SK-N-SH treated with all-trans-retinoic acid at 6 μM for 48 hours (cell line): ENCODE measurements at places on chromosomes 1 and 21.

DNA sequence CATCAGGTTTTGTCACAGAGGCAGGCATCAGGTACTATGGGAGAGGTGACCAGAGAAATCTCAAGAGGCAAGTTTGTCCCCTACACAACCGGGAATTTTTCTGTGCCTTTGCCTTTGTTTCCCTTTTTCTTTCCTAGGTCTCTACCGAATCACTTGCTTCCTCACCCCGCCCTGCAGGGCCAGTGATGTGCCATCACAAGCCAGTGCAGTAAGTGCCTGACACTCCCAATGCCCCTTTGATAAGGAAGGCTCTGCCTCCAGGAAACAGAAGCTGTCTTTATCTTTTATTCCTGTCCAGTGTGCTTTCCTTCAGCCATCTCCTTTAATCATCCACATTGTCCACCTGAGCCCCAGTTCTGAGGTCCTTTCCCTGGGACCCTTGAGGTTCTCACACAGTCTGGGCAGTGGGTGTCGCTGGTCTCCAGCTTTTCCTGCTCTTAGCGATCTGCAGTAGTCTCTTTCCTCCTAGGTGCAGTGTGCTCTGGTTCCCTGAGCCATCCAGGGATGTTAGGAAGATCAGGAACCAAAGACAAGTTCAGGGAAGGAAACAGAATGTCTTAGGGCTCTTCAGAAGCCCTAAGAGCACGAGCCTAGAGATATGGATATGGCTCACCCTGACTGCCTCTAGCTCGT, 36.6 kb downstream of the GJA5 start:
- peak; percentile 78 for ATAC-seq

- ATAC-seq = peak; percentile 67
These were observed 541 bp downstream of the USP48 start for GRCh38 chr1:21782349-21782867.

DNA sequence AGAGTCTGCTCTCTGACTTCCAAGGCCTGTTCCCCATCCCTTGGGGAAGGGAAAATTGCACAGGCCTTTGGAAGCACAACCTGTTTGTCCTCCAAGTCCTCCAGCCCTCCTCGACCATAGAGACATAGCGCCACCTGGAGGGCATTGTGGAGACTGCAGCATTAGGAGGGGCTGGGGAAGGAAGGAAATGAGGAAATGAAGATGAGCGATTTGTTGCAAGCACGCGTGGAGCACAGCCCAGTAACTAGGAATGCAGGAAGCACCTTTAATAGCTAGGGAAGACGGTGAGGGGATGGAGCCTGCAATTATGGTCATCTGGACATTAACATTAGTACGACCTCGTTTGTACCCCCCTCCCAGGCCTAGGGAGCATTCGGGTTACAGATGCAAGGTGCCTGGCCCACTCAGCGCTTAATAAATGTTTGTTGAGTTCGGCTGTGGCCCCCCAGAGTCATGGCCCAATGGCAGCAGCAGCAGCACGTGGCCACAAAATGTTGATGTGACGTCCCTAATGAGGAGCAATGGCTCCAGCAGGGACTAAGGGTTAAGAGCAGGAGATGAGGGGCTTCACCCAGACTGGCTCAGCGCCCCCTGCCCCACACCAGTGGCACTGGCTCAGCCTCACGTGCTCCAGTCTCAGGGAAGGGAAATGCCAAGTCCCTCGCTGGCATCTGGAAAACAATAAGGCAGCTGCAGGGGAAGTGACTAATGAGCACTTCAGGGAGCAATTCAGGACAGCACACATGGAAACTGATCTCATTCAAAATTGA, 8.0 kb upstream of the CAMK2N1 start:
- peak; percentile 86 for ATAC-seq

DNA sequence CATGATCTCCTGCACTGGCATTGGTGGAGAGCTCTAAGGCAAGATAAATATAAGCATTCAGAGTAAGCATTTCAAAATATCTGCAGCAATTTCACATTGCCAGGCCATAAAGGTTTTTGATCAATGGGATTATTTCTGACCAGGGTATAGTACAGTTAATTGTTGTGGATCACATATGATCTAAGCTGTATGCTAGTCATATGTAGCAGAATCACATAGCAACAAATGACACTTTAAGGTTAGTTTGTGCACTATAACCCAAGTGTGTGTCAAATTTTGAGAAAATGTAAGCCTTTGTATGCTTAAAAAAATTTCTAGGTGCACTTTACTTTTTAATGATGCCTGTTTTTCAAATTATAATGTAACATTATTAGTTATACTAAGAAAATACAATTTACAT, 386.0 kb upstream of the ADAMTS5 start:
- no peak for ATAC-seq

GRCh38 chr1:116107371-116107770, 3.8 kb upstream of the MAB21L3 start:
- ATAC-seq = no peak

- peak; percentile 59 for ATAC-seq
These were observed 7.5 kb downstream of the PRXL2B start for GRCh38 chr1:2594001-2594640.

DNA sequence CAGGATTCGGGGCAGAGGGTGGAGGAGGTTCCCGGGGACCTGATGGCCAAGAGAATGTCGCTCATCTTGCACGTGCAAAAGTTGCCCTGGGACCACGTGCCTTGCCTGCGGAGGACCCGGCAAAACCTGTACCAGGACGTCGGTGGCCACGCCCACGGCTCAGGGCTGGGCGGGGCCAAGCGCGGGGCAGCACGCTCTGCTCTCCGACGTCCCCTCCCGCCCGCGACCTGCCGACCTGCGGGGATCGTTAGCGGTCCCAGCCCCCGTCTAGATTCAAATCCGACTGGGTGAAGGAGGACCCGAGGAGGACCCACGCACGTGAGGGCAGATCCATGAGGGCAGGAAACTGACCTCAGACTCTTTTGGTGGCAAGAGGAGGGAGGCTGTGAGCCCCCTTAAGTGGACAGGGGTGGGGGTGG, at the start of gene C1orf167:
C1orf167 (plus strand) TSS at position 206 of the 419 bp plus-strand sequence. CDS start 2,208 bp downstream, outside the sequence.
- no peak for ATAC-seq

DNA sequence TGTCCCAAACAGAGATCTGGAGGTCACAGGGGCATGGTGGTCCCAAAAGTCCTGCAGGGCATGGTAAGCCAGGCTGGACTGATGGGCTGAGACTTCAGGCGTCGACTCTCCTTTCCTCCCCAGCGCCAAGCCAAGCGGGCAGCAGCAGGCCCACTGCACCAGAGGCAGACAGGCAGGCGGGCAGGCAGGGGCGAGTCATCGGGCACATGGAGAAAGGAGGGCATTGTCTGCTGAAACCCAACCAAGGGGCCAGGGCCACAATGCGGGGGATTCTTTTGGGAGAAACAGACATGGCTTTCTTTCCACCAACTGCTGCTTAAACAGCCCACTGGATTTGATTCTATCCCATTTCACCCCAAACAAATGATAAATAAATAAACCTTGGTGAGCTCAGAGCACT, 46.2 kb downstream of the TRABD2B start:
- ATAC-seq = no peak

DNA sequence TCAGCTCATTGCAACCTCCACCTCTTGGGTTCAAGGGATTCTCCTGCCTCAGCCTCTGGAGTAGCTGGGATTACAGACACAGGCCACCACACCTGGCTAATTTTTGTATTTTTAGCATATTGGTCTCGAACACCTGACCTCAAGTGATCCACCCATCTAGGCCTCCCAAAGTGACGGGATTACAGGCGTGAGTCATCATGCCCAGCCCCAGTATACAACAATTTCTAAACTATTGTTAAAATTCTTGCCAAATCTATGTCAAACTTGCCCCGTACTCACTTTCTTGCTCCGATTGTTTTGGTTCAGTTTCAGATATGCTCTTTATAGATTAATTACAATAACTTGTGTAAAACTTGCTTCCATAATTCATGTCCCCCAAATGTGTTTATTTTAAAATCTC, 4.1 kb downstream of the RGS18 start:
- ATAC-seq = no peak

GRCh38 chr1:117022114-117022513, 20.6 kb downstream of the CD101 start:
- ATAC-seq = no peak

DNA sequence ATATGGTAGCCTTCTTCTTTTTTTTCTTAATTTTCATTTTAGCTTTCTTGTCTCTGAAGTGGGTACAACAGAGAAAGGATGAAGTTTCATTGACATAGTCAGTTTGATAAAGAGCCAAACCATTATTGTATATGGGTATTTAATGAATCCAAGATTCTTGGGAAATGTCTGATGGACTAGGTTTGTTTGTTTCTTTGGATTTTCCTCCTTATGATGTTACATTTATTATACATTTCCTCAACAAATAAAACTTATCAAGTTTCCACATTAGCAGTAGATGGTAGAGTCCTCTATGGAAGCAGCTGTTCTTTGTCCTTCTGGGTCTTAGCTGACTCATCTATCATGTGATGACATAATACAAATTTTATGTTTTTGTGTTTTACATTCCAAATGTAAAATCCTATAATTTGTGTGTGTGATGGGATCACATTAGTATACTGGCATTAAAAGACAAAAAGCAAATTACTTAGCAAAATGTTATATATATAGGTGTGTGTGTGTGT, 6.0 kb downstream of the COL24A1 start:
- no peak for ATAC-seq
